Posterior vena cava (tissue), 2 donors: ENCODE measurements at places on chromosomes 3 and 15. TPM values are rescaled to one million over a fixed set of nuclear protein-coding genes. Genes with fewer than 3 reads are reported as not detected.

GRCh38 chr15:71730277-71731144 is 79.8 kb upstream of the NR2E3 start:
- DNase-seq = no peak

GRCh38 chr3:173583496-173583895 is 186.0 kb downstream of the NLGN1 start:
- no peak for DNase-seq

GRCh38 chr3:171286580-171287249 is 173.5 kb downstream of the TNIK start:
- DNase-seq = no peak

GRCh38 chr3:16146015-16146730 is 28.3 kb upstream of the GALNT15 start:
- DNase-seq = no peak

DNA sequence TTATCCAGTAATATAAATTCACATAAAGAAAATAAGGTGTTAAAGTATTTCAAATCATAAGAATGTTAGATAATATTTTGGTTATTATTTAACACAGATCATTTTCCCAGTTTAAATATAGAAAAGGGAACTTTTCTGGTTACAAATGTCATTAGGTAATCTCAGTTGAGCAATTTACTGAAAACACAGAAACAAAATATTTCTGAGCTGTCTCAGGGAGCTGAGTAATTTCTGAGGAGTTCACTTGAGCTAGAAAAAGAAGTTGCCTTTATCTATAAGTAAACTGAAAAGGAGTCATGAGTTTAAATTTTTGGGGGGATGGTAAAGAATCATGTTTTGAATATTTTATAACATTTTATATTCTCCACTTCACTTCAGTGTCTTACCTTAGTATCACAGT is 855.4 kb upstream of the ARPP21 start:
- DNase-seq = no peak

- no peak for DNase-seq
These were observed 67.3 kb upstream of the GLCE start for GRCh38 chr15:69093127-69093526.

GRCh38 chr3:133941415-133941821 is 45.7 kb upstream of the RAB6B start:
- DNase-seq = no peak

- no peak for DNase-seq
These were observed 20.5 kb downstream of the CPN2 start for GRCh38 chr3:194330579-194330978.

DNA sequence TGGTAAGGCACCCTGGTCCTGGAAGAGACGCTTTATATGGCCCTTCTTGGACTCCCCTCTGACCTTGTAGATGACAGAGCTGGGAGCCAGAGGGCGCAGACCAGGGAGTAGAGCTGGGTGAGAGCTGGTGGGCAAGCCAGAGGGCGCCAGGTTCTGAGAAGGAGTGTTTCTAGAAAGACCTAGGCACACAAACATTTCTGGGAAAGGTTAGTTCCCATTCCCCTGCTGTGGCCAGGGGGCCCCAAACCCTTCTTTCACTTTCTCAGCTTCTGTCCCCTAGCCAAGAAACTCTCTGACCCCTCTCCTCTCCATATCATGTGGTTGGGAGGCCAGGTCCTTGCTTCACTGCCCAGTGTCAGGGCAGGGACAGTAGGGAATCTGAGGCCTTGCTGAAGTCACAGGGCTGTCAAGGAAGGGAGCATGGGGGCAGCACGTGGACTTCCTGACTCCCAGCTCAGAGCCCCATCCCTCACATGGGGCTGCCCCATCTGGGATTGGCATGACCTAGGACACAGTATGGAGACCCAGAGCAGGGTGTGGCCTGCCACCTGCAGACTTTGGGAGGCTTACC is 3.6 kb downstream of the HEMK1 start:
- no peak for DNase-seq

DNA sequence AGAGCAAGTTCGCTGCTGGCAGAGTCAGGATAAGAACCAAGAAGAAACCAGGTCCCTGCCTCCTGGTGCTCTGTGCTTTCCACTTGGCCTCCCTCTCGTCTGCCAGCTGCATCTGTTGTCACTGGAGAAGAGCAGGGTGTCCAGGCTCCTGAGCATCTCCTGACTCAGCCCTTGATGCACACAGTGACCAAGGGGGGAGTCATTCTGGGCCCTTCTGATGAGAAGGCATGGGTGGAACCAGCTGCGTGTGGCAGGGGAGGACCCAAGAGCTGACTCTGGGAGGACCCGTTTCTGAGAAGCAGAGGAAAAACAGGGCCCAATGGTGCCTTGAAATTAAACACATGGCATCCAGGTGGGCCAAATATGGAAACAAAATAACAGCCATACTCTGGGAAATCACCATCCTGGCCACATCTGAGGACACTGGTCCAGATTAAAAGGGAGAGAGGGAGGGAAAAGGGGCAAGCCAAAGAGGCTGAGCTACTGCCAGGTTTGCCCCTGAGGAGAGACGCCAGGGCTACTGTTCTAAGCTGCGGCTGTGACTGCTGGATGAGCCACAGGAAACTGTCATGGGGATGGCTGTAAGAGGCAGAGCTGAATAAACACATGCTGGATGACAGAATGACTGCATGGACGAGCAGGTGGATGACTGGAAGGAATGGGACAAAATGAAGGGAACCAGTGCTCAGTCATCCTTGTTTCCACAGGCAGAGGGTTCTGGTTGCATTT is 58.1 kb upstream of the CA12 start:
- no peak for DNase-seq

GRCh38 chr3:170040418-170040817 is 2.6 kb downstream of the GPR160 start:
- no peak for DNase-seq

GRCh38 chr15:90711842-90712241 is 5.3 kb upstream of the BLM start:
- DNase-seq = no peak

- DNase-seq = no peak
These were observed 387.5 kb upstream of the ATP11B start for GRCh38 chr3:182405759-182406158.

DNA sequence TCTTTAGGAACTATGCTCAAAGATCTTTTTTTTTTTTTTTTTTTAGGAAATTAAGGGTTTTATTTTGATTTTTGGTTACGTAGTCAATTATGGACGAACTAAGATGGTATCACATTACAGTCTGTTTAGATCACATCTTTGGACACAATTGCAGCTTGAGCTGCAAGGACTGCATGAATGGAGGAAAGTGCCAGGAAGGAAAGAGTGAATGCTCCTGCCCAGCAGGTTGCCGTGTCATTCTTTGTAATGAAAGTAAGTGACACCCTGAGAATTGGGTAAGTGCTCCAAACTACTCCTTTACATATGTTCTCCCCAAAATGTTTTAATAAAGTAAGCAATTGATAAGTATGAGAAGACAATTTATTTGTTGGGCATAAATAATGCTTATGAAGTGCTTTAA is 716.5 kb upstream of the GOLIM4 start:
- DNase-seq = no peak

- DNase-seq = no peak
These were observed 51.4 kb downstream of the NCEH1 start for GRCh38 chr3:172659246-172660002.

- no peak for DNase-seq
These were observed 23.2 kb downstream of the SENP8 start for GRCh38 chr15:72141171-72142084.

- no peak for DNase-seq
These were observed 154.9 kb downstream of the GREM1 start for GRCh38 chr15:32872621-32873283.

SEMA6D gene
- total RNA-seq = 3.6 TPM

LDHAL6B gene
- total RNA-seq = not detected

COL6A5 gene
- total RNA-seq = not detected

RTP3 gene
- not detected for total RNA-seq

PDIA5 gene
- 29.5 TPM for total RNA-seq

TGM4 gene
- total RNA-seq = not detected
